D341Med (cell line): ENCODE measurements at places on chromosomes 6 and 20.

DNA sequence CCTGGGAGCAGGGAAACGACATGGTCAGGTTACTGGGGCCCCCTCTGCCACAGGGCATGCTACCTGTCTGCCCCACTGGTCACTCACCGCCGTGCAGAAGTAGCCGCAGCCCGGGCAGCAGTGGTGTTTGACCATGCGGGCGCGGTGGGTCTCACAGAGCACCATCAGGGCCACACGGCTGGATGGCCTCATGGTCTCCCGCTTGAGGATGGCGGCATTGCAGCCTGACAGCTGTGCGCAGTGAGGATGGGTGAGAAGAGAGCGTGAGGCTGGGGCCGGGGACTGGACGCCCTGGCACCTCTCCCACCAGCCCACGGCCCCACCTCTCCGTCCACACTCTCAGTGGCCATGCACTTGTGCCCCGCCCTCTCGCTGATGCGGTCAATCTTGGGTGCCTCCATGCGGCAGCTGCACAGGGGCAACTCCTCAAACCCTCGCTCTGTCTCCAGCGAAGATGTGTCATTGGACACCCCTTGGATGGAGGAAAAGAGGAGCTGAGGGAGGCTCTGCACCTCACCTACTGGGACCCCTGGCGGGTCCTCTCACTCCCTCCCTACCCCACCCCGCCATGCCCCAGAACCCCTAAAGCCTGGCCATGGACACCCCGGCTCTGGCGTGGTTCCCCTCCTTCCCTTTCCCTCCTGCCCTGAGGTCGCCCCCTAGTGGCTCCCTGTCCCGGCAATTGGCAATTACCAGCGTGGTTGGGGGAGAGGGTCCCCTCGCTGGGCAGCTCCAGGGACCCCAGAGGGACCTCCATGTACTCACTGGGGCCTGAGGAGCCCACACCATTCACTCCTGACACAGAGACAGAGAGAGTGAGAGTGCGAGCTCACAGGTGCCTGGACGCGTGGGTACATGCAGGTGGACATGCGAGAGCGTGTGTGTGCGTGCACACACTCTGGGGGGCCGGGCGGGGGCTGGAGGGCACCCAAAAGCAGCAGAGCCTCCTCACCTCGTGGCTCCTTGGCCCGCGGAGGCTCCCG lies 8.9 kb downstream of the EHMT2 start:
- peak; percentile 80 for DNase-seq

DNA sequence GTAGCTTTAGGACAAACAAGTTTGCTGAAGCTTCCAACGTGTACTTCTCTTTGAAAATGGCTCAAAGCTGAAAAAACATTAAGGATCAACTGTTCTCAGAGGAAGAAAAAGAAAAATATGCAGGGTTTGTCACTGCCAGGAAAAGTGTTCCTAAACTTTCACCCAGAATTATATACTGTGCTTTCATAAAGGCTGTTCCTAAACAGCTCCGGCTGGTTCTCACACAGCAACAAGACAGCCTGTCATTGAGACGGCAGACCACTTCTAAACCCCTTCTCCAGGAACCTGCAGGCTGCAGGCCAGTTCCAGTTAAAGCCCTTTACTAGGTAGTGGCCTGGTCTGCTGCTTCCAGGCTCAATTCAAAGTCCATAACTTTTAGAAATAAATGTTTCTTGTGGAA lies 97.4 kb upstream of the SOX4 start:
- no peak for DNase-seq

- no peak for DNase-seq
These were observed 25.0 kb upstream of the EMILIN3 start for GRCh38 chr20:41391587-41392001.

- DNase-seq = no peak
These were observed 36.6 kb downstream of the ABRACL start for GRCh38 chr6:139064981-139065665.

DNA sequence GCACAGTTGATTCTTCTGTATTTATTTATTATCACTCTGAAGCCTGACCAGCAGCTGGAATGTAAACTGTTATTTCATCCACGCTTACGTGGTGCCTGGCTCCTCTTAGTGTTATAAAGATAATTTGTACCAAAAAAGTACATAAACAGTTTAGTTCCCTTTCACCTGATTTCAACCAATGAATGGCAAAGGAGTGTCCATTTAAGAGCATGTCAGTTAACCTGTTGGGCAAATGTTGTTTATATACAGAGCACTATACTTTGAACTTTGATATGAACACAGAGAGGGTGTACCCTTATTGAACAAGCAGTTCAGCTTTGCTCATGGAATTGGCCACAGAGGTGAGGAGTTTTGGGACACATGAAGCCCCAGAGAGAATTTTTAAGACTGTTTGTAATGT lies 7.2 kb upstream of the CTCFL start:
- DNase-seq = no peak

DNA sequence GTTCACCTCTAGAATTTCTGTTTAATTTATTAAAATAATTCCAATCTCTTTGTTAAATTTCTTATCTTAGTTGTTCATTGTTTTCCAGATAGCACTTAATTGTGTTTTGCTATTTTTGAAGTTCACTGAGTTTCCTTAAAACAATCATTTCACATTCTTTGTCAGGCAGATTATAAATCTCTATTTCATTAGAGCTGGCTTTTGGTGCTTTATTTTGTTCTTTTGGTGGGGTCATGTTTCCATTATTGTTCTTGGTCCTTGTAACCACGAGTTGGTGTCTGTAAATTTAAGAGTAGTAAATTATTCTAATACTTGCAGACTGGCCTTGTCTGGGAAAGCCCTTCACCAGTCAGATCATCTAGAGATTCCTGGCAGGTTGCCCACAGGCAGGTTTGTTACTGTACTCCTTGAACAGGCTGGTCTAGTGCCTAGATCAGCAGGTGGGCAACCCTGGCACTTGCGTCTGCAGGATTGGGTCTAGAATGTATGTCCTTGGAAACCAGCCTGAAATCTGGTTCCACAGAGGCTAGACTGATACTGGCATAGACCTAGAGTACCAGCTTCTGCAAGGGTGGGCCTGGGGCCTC lies 110.4 kb downstream of the ADGB start:
- no peak for DNase-seq
